Activated T-cell treated with anti-CD3 and anti-CD28 coated beads, Interleukin-2, amount 50 U/mL, for 72 hours (primary cell): ENCODE measurements at places on chromosomes 3 and 15. TPM values are rescaled to one million over a fixed set of nuclear protein-coding genes. Genes with fewer than 3 reads are reported as not detected.

Gene NUP210
- total RNA-seq: 144 TPM

DNA sequence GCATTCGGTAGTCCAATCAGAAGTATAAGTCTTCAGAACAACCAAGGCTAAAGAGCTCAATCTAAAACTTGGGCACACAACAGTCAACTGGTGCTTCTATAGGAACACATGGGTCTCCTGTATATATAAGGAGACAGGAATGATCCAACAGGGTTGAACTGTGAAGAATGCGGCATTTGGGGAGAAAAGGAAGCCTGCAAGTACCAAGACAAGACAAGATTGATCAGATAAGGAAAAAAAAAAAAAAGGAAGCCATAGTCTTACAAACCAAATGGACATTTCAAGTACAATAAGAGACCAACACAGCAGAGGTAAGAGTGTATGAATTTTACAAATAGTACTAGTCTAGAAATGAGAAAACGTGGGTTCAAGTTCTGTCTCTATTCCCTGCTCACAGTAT lies 6.5 kb downstream of the CPEB1 start:
- DNase-seq: no peak

Gene C3orf49
- not detected for total RNA-seq

GRCh38 chr3:128502712-128503111 lies 9.7 kb upstream of the GATA2 start:
- no peak for DNase-seq

Gene SGO1
- 31.5 TPM for total RNA-seq

- no peak for DNase-seq
These were observed 514.0 kb downstream of the OCA2 start for GRCh38 chr15:27585041-27585640.

- no peak for DNase-seq
These were observed 1.0 kb downstream of the ILDR1 start for GRCh38 chr3:122021037-122021436.

Gene CCNDBP1
- total RNA-seq: 97.6 TPM

DNA sequence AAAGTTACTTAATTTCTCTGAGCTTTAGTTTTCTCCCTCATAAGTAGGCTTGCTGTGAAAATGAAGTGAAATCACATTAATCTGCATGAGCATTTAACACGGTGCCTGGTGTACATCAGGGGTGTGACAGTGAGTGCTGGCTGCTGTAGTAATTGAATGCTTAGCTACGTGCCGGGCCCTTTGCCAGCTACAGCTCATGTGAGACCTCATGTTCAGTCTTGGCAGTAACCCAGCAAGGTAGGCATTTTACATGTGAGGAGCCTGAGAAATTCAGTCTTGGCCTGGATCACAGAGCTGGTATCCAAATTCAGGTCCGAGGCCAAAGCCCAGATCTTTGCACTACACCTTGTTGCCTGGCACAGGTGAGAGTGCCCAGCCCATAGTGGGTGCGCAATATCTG lies 9.1 kb downstream of the GHRL start:
- no peak for DNase-seq

- DNase-seq: no peak
These were observed 95.3 kb downstream of the DAPK2 start for GRCh38 chr15:63950911-63951481.

DNA sequence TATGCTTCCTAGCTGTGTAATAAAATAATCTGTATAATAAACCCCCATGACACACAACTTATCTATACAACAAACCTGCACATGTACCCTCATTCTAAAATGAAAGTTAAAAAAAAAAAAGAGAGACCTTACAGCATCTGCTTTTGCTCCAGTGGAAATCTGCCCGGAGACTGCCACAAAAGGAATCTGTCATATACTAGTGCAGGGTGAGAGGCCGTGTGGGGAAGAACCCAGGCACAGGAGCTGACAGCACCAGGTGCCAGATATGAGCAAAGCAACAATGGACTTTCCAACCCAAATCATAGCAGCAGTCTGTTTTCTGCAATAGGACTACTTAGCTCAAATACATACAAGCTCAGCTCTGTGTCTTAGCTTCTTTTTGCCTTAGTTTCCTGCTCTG lies 346.5 kb downstream of the ROBO1 start:
- DNase-seq: no peak

Gene CIDEC
- 0.65 TPM for total RNA-seq

- DNase-seq: no peak
These were observed 11.4 kb upstream of the SNRPA1 start for GRCh38 chr15:101306341-101307047.

GRCh38 chr3:141201122-141201521 lies 30.5 kb upstream of the PXYLP1 start:
- DNase-seq: no peak

Gene ZNF35
- total RNA-seq: 4.9 TPM

GRCh38 chr15:48868536-48868935 lies 9.4 kb upstream of the EID1 start:
- no peak for DNase-seq

DNA sequence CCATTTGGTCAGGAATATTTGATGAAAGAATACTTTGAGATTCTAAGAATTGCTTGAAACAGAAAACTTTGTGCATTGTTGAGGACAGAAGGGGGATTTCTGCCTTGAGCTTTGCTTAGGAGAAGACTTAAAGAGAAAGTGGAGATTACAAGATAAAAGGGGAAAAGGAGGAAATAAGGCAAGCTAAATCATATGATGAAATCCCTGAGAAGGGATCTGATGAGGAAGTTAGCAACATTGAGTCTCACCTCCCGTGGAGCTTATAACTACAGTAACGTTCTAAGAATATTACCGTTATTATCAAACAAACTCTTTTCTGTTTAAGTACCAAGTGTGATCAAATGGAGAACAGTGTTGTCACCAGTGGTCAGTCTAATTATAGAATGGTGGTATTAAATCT lies 414.7 kb upstream of the NAALADL2 start:
- no peak for DNase-seq

DNA sequence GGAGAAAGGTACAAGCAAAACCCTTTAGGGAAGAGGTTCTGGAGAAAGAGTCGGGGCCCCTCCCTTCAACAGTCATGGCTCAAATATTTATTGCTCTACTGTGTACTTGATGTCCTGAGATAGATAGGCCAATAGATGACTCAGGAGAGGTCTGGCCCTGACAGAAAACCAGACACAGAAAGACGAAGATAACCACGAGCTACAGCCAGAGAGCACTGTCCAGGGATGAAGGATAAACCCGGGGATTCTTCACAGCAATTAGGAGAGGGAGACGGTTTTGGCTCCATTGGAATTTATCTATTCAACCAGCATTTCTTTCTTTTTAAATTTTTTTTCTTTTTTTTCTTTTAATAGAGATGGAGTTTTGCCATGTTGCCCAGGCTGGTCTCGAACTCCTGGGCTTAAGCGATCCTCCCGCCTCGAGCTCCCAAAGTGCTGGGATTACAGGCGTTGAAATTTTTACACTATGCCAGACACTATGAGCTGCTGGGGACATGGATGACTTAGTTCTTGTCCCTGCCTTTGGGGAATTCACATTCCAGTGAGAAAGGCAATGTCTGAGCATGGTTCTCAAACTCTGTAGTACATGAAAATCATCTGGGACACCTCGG lies 4.6 kb upstream of the CIDEC start:
- DNase-seq: no peak
